ENCODE measurements at places on chromosomes 2 and 18.
A peak's percentile ranks its signal among the peaks of the same experiment; 100 is the strongest.

GRCh38 chr2:79876430-79876829, 363.6 kb downstream of the CTNNA2 start:
- peak; percentile 17 for DNase-seq

DNA sequence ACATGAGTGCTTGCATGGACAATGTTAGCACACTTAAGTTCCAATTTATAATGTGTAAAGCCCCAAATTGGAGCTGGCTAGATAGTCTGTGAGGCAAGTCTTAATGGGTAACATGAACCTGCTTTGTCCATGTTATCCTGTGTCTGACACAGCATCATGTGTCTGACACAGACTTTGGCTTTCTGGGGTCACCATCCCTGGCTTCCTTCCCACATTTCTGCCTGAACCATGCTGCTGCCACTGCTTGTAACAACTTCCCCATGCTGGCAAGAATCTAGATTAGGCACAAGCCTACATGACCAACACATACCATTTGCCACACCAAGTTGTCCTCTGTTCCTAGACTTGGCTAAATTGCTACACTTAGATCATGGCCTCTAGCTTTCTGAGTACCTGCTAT, 49.8 kb upstream of the ZBTB7C start:
- no peak for DNase-seq

DNA sequence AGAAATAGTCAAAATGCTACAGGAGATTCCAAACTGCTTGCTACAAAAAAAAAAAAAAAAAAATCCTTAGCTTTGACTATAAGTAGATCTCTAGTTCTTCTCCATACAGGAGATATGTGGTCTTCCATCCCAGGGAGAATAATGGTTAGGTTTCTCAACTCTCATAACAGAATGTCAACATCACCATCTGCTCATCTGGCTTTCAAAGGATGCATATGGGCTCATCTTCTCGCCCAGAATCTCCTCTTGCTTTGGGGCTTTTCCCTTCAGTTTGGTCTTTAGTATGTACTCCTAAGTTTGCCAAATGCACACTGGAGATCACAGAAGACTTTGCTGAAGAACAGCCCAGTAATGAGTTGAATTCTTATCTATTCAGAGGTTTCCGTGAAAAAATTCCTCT, 240.7 kb downstream of the NRXN1 start:
- DNase-seq = no peak

GRCh38 chr2:159086342-159086741, 117.9 kb downstream of the TANC1 start:
- no peak for DNase-seq

DNA sequence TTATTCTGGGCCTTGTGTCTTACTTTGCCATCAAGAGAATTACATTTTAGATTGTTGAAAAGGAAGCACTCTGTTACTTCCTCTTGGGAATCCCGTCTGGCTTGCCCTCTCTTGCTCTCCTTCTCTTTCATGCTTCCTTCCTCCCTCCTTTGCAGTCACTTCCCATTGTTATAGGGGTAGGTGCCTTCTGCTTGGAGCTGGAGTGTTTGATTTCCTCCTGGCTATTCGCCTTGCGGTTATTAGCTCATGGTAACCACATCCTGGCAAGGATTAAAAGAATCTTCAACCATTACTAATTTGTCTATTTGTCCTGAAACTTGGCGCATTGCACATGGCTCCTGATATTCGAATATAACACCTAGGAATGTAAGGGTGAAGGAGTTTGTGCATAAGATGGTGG, 115.0 kb downstream of the CERS6 start:
- DNase-seq = no peak

- no peak for DNase-seq
Measured at GRCh38 chr2:215363461-215364156, 51.8 kb downstream of the ATIC start.

DNA sequence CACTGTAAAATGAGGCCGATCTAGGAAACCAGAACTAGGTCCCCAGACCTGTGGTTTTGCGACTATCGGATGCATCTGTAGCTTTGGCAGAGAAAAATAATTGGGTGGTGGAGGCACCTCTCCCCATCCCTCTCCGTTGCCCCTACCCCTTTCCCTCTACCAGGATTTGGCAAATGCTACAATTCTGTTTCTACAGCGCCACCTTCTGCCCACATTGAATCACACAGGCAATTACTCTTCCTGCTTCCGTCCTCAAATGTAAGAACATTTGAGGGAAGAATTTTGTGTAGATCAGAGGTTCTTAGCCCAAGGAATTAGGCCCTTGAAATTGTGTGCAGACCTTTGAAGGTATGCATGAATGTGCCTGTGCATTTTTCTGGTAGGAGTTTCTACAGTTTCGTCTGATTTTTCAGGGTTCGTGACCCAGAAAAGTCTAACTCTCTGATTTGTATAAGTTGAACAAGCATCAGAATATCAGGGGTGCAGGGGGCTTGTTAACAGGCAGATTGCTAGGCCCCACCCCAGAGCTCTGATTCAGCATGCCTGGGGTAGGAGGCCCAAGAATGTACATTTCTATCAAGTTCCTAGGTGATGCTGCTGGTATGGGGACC, 11.2 kb downstream of the ATP6V1B1 start:
- DNase-seq = no peak

- no peak for DNase-seq
Measured at GRCh38 chr2:178225006-178225805, 30.9 kb downstream of the OSBPL6 start.

- no peak for DNase-seq
Measured at GRCh38 chr2:45119855-45120254, 110.6 kb upstream of the SIX2 start.

- no peak for DNase-seq
Measured at GRCh38 chr2:134276381-134277172, 22.7 kb downstream of the MGAT5 start.

GRCh38 chr2:209661286-209661894, 110.2 kb upstream of the UNC80 start:
- DNase-seq = peak; percentile 52

GRCh38 chr2:239509373-239510143, 108.7 kb upstream of the HDAC4 start:
- DNase-seq = no peak

DNA sequence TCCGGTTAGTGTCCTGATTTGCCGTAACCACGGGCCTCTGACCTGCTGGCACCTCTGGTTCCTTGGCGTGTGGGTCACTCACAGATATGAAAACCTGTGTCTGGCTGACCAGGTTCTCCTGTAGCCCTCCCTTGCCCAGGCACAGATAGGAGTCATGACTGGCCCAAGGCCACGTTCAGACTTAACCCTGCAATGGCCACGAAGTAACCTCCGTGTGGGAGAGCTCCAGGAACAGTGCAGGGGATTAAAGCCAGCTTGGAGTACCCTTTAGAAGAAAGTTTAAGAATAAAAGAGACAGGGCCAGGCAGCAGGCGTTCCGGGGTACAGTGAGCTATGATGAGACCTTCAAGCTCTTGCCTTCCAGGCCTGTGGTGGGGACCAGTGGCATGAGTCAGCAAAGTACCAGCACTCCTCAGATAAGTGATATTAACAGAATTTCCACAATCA, 25.5 kb downstream of the CENPO start:
- no peak for DNase-seq

- DNase-seq = no peak
Measured at GRCh38 chr2:142140434-142140845, 9.6 kb upstream of the LRP1B start.
